ENCODE measurements at places on chromosomes 5 and 9. TPM values are rescaled to one million over a fixed set of nuclear protein-coding genes. Genes with fewer than 3 reads are reported as not detected.

Gene PKD2L2
- not detected for total RNA-seq

Gene CBY3
- total RNA-seq, result 0.55 TPM

Gene CAMK4
- total RNA-seq, result 84.9 TPM

Gene SRA1
- 42.7 TPM for total RNA-seq

Gene MCC
- total RNA-seq, result 8.0 TPM

Gene PCDHB5
- not detected for total RNA-seq

Gene MEGF10
- not detected for total RNA-seq

Gene SPATA31D4
- total RNA-seq, result not detected

Gene RNF20
- total RNA-seq, result 39.9 TPM

Gene PCDH1
- not detected for total RNA-seq

Gene C6
- not detected for total RNA-seq

Gene PMPCA
- 57.5 TPM for total RNA-seq

Gene EDIL3
- not detected for total RNA-seq

- DNase-seq, result no peak
Observed at GRCh38 chr5:13251623-13252376, 692.7 kb downstream of the DNAH5 start.

DNA sequence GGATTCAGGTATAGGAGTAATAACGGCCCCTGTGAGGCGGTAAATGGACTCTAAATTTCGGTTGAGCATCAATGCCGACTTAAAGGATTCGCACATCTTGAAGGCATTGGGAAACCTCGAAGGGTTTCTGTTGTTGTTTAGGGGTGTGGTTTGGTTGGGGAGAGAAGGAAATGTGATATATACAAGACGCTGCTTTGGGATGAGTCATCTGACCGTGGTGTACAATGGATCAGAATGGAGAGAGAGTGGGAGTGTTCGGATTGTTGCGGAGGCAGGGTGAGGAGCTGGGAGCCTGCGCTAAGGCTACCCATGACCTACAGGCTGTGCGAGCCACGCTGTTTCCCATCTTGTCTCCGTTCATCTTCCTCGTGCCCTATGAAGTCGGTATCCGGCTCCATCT lies 60.4 kb upstream of the ERCC6L2 start:
- DNase-seq, result no peak

- DNase-seq, result no peak
Observed at GRCh38 chr5:179759581-179760551, 27.2 kb downstream of the MAML1 start.

DNA sequence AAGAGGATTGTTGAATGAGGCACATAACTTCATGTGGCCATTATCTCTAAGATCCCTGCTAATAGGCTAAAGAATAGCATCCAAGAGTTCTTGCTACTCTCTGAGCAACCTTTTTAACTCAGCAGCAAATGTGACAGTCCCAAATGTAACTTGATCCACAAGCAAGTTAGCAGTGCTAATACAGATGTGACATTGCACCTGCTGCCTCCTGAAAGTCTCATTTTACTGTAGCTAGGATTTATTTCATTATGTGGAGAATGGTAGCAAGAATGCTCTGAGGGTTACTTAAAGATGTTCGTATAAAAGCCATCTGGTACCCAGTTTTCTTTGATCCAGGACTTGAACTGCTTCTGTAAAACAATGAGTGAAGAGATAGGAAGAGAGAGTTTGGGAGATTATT lies 45.8 kb downstream of the CDH10 start:
- DNase-seq, result no peak

DNA sequence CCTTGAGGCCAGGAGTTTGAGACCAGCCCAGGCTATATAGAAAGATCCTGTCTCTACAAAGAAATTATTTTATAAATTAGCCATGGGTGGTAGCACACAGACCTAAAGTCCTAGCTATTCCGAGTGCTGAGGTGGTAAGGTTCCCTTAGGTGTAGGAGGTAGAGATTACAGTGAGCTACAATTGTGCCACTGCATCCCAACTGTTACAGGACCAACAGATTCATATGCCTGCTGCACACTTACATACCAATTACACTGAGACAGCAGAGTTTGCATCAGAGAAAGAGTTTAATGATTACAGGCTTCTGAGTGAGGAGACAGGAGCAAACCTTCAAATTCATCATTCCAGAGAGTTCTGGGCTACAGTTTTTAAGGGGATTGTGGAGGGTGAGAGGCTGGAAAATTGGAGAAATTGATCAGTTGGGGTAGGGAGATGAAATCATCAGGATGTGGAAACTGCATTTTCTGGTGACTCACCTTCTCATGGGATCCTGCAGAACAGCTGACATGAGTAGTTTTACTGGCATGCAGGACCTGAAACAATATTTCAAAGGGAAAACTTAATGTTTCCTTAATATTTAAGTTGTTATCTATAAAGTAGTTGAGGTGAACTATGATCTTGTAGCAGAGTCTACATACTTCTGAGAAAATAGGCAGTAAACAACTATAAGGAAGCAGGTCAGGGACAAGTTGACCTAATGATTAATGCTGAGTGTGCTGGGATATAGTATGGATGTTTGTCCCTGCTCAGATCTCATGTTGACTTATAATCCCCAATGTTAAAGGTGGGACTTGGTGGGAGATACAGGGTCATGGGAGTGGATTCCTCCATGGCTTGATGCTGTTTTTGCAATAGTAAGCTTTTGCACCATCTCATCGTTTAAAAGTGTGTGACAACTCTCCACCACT lies 54.7 kb downstream of the ANXA2R start:
- DNase-seq, result no peak

GRCh38 chr5:62149879-62150278 lies 156.1 kb upstream of the KIF2A start:
- no peak for DNase-seq

GRCh38 chr9:12221470-12221869 lies 471.7 kb upstream of the TYRP1 start:
- no peak for DNase-seq

- no peak for DNase-seq
Observed at GRCh38 chr5:150618588-150619281, 21.7 kb upstream of the SYNPO start.

DNA sequence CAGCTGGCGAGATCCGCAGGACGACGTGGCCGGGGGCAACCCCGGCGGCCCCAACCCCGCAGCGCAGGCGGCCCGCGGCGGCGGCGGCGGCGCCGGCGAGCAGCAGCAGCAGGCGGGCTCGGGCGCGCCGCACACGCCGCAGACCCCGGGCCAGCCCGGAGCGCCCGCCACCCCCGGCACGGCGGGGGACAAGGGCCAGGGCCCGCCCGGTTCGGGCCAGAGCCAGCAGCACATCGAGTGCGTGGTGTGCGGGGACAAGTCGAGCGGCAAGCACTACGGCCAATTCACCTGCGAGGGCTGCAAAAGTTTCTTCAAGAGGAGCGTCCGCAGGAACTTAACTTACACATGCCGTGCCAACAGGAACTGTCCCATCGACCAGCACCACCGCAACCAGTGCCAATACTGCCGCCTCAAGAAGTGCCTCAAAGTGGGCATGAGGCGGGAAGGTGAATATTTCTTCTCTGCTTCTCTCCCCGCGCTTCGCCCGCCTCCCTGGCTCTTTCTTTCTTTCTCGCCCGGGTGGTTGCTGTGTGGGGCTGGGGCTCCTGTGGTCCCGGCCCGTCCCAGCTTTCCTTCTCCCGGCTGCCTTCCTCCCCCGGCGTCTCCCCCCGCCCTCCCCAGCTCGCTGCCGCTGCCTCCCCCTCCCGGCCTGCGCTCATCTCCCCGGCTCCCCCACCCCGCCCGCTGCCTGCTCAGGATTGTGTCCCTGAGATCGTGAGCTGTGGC lies 2.2 kb downstream of the NR2F1 start:
- DNase-seq, result no peak

- DNase-seq, result no peak
Observed at GRCh38 chr9:114156657-114157421, 1.5 kb downstream of the COL27A1 start.

- DNase-seq, result no peak
Observed at GRCh38 chr5:140548300-140548688, 832 bp downstream of the EIF4EBP3 start.

DNA sequence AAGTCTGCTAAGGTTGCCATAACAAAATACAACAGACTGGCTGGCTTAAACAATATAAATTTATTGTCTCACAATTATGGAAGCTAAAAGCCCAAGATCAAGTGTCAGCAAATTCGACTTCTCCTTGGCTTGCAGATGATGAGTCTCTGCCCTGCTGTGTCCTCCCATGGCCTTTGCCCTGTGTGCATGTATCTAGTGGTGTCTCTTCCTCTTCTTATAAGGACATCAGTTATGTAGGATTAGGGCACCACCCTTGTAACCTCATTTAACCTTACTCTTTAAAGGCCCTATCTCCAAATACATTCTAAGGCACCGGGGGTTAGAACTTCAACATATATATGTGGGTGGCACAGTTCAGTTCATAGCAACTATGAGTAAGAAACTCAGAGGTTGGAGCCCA lies 157.9 kb upstream of the RASA1 start:
- no peak for DNase-seq

DNA sequence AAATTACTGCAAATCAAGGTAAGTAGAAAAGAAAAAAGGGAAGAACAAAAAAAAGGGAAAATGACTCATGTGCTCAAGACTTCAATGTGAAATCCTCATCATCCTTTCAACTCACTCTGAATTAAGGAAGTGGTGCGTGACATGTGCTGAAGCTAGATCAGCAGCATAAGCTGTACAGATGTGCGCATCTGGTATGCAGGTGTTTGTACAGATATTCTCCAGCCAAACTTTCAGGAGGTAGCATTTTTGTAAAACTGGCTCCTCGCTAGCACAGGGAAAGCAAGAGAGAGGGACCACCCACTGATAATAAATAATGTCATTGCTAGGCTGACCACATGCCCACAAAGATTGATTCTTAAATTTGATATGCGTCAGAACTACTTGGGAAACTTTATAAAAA lies 253.9 kb upstream of the RGMB start:
- DNase-seq, result no peak

GRCh38 chr9:101326501-101326900 lies 58.3 kb downstream of the BAAT start:
- DNase-seq, result no peak
